ENCODE measurements at places on chromosomes 12 and 14. TPM values are rescaled to one million over a fixed set of nuclear protein-coding genes. Genes with fewer than 3 reads are reported as not detected.

Gene IFT43
- total RNA-seq: 21.5 TPM

Gene TPH2
- total RNA-seq: not detected

Gene PFDN5
- 654 TPM for total RNA-seq

Gene HPD
- total RNA-seq: not detected

Gene TGM1
- total RNA-seq: 11.4 TPM

Gene OR4N5
- total RNA-seq: not detected

Gene FAM90A1
- 0.17 TPM for total RNA-seq

Gene IFNG-AS1
- 19.0 TPM for total RNA-seq

Gene SRGAP1
- 0.22 TPM for total RNA-seq

Gene LAG3
- total RNA-seq: not detected

Measured in B cell (primary cell).